ENCODE measurements at places on chromosomes 5 and 9. TPM values are rescaled to one million over a fixed set of nuclear protein-coding genes. Genes with fewer than 3 reads are reported as not detected.

CER1 gene
- 1.0 TPM for total RNA-seq

GRCh38 chr9:124296094-124296493 is 38.3 kb downstream of the NEK6 start:
- no peaks in the 10 kb centered on the region for H3K27me3 ChIP-seq
- H3K4me3 ChIP-seq: no peak overlapping the region
- H3K36me3 ChIP-seq: no peaks in the 10 kb centered on the region
- H3K27ac ChIP-seq: peak overlapping the region; percentile 12

DNA sequence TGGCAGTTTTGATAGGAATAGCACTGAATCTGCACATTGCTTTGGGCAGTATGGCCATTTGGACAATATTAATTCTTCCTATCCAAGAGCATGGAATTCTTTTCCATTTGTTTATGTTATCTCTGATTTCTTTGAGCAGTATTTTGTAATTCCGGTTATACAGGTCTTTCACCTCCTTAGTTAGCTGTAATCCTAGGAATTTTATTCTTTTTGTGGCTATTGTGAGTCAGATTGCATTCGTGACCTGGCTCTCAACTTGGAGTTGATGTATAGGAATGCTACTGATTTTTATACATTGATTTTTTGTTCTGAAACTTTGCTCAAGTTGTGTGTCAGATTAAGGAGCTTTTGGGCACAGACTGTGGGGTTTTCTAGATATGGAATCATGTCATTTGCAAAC is 24.0 kb downstream of the TMEM161B start:
- no peak overlapping the region for H3K4me3 ChIP-seq
- H3K27me3 ChIP-seq: no peaks in the 10 kb centered on the region
- DNase-seq: no peak
- no peaks in the 10 kb centered on the region for H3K36me3 ChIP-seq
- peaks cover 7% of the 10 kb centered on the region for H3K4me1 ChIP-seq

SPAAR gene
- 0.14 TPM for total RNA-seq

GRCh38 chr9:73871636-73872035 is 625.5 kb upstream of the RORB start:
- no peak for DNase-seq
- no peak overlapping the region for H3K27ac ChIP-seq
- no peaks in the 10 kb centered on the region for H3K36me3 ChIP-seq
- H3K4me3 ChIP-seq: no peak overlapping the region
- H3K4me1 ChIP-seq: peaks cover 14% of the 10 kb centered on the region

SMIM15 gene
- 51.2 TPM for total RNA-seq

GRCh38 chr9:18579536-18579935 is 105.6 kb downstream of the ADAMTSL1 start:
- H3K27ac ChIP-seq: no peak overlapping the region
- no peaks in the 10 kb centered on the region for H3K27me3 ChIP-seq
- no peak overlapping the region for H3K4me3 ChIP-seq
- H3K36me3 ChIP-seq: peaks cover 6% of the 10 kb centered on the region
- H3K4me1 ChIP-seq: peaks cover 2% of the 10 kb centered on the region

GPX8 gene
- 86.8 TPM for total RNA-seq

RNF180 gene
- total RNA-seq: 10.0 TPM

GRCh38 chr5:78547731-78548615 is 100.6 kb downstream of the LHFPL2 start:
- no peak for DNase-seq
- peaks cover 10% of the 10 kb centered on the region for H3K36me3 ChIP-seq
- H3K4me1 ChIP-seq: peaks cover 19% of the 10 kb centered on the region
- peak overlapping the region; percentile 43 for H3K27ac ChIP-seq
- no peak overlapping the region for H3K4me3 ChIP-seq
- no peaks in the 10 kb centered on the region for H3K27me3 ChIP-seq

- DNase-seq: no peak
- no peaks in the 10 kb centered on the region for H3K27me3 ChIP-seq
- H3K27ac ChIP-seq: no peak overlapping the region
- H3K4me3 ChIP-seq: no peak overlapping the region
- H3K4me1 ChIP-seq: peaks cover 22% of the 10 kb centered on the region
Observed at GRCh38 chr5:128962211-128962610, 3.1 kb upstream of the SLC27A6 start.

DNA sequence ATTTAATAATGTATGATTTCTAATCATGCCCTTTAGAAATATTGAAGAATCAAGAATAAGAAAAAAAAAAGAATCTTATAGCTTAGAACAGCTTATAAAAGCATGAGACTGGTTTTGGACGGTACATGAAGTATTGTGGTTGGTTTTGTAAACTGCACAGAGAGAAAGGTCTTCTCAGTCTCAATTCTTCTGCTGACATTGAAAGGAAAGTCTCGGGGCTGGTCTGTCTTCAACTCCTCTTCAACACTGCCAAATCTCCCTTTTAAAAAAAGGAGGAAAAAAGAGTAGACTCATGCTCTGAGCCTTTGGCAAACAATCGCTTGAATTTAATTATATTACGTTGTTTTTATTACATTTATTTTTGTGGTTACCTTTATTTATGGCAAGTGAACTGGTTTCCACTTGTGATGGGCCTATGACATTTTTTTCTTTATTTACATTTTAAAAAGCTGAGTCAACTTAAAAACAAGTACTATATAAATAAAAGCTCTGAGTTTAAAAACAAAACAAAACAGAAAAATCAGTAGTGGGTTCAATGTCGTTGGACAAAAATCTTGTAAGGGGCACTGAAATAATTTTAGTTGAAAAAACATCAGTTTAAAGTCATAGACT is 32.8 kb upstream of the EBF1 start:
- H3K27me3 ChIP-seq: peaks cover 35% of the 10 kb centered on the region
- H3K36me3 ChIP-seq: no peaks in the 10 kb centered on the region
- DNase-seq: no peak
- H3K4me3 ChIP-seq: no peak overlapping the region
- no peak overlapping the region for H3K27ac ChIP-seq
- peaks cover 6% of the 10 kb centered on the region for H3K4me1 ChIP-seq

TMCO6 gene
- 21.0 TPM for total RNA-seq

IFNA16 gene
- total RNA-seq: not detected

NR4A3 gene
- total RNA-seq: 15.4 TPM

ASTN2 gene
- total RNA-seq: 12.2 TPM

SOHLH1 gene
- not detected for total RNA-seq

MPDZ gene
- 190 TPM for total RNA-seq

DNA sequence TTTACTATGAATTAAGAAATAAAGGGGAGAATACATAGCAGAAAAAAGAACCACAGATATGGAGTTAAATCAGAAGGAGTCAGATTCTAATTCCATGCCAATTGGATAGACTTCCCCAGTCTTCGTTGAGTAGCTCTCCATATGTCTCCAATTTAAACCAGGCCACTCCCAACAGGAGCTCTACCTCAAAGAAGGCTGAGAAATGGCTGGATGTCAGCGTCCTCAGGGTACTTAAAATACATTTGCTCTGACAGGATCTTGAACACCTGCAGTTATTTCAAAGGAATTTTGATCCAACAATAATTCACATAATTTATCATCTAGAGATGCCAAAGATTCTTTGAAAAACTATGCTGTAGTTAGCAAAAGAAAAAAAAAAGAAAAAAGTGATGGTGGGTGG is 133.9 kb upstream of the FBN2 start:
- H3K36me3 ChIP-seq: peaks cover 10% of the 10 kb centered on the region
- peaks cover 26% of the 10 kb centered on the region for H3K4me1 ChIP-seq
- H3K27ac ChIP-seq: peak overlapping the region; percentile 91
- no peak for DNase-seq
- no peaks in the 10 kb centered on the region for H3K27me3 ChIP-seq

- H3K36me3 ChIP-seq: no peaks in the 10 kb centered on the region
- no peak overlapping the region for H3K4me3 ChIP-seq
- H3K4me1 ChIP-seq: peaks cover 6% of the 10 kb centered on the region
- peaks cover 85% of the 10 kb centered on the region for H3K27me3 ChIP-seq
- H3K27ac ChIP-seq: no peak overlapping the region
Observed at GRCh38 chr9:135090547-135090946, 3.1 kb downstream of the OLFM1 start.

FBN2 gene
- 238 TPM for total RNA-seq

GRCh38 chr9:114299286-114300152 is 23.4 kb upstream of the ORM1 start:
- DNase-seq: peak; percentile 31
- H3K36me3 ChIP-seq: peaks cover 59% of the 10 kb centered on the region
- no peak overlapping the region for H3K27ac ChIP-seq
- H3K4me3 ChIP-seq: no peak overlapping the region
- H3K4me1 ChIP-seq: no peaks in the 10 kb centered on the region
- H3K27me3 ChIP-seq: no peaks in the 10 kb centered on the region

PCDHB12 gene
- total RNA-seq: 6.1 TPM

ST8SIA4 gene
- 9.6 TPM for total RNA-seq

PCDHGA11 gene
- 6.0 TPM for total RNA-seq

- no peak overlapping the region for H3K27ac ChIP-seq
- peaks cover 2% of the 10 kb centered on the region for H3K4me1 ChIP-seq
- DNase-seq: no peak
- H3K4me3 ChIP-seq: no peak overlapping the region
- peaks cover 70% of the 10 kb centered on the region for H3K27me3 ChIP-seq
- H3K36me3 ChIP-seq: no peaks in the 10 kb centered on the region
Observed at GRCh38 chr5:159112436-159112835, 12.7 kb upstream of the EBF1 start.

PCDHGB1 gene
- 1.7 TPM for total RNA-seq

DNA sequence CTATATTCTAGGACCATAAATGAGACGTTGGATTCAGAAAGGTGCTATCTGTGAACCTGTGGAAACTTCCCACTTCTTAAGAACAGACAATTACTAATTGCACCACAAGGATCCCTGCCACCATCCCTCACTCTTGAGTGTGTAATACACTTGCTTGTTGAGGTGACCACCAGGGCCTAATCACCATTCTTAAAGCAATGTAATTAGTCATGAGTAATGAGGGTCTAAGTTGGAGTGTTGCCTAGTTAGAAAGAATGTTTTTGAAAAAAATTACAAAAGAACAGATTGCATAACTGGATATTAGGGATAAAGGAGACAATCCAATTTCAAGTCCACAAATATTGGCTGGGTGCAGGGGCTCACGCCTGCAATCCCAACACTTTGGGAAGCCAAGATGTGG is 56.9 kb upstream of the TRIO start:
- H3K27me3 ChIP-seq: no peaks in the 10 kb centered on the region
- no peak overlapping the region for H3K27ac ChIP-seq
- no peaks in the 10 kb centered on the region for H3K36me3 ChIP-seq
- DNase-seq: no peak
- H3K4me1 ChIP-seq: no peaks in the 10 kb centered on the region

GRCh38 chr9:132046456-132046855 is 33.2 kb downstream of the MED27 start:
- H3K36me3 ChIP-seq: no peaks in the 10 kb centered on the region
- no peak for DNase-seq
- H3K27ac ChIP-seq: no peak overlapping the region
- H3K4me3 ChIP-seq: no peak overlapping the region
- H3K27me3 ChIP-seq: no peaks in the 10 kb centered on the region
- peaks cover 29% of the 10 kb centered on the region for H3K4me1 ChIP-seq

DNA sequence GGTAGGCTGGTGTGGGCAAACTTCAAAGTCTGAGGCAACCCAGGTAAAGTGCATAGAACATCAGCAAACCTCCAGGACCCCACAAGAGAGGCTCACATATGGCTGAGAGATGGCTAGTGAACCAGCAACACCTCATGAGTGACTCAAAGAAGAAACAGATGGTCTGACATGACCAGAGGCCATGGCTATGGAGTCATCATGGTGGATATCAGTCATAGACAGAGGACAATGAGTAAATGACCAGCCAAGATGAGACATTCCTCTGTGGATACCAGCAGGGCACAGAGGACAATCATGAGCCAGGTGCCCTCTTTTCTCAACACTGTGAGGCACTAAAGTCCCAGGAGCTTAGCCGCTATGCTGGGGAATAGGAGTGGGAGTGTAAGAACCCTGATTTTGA is 180.8 kb downstream of the RASEF start:
- no peaks in the 10 kb centered on the region for H3K36me3 ChIP-seq
- H3K4me3 ChIP-seq: no peak overlapping the region
- H3K27me3 ChIP-seq: peaks cover 8% of the 10 kb centered on the region
- H3K4me1 ChIP-seq: peaks cover 15% of the 10 kb centered on the region

XRCC4 gene
- total RNA-seq: 12.1 TPM

ANXA1 gene
- total RNA-seq: 166 TPM

- H3K36me3 ChIP-seq: no peaks in the 10 kb centered on the region
- H3K27ac ChIP-seq: no peak overlapping the region
- no peaks in the 10 kb centered on the region for H3K4me1 ChIP-seq
- DNase-seq: no peak
Observed at GRCh38 chr5:54323495-54323894, 13.1 kb upstream of the ARL15 start.

Data from mesothelial cell of epicardium (in vitro differentiated cells).